ENCODE measurements at places on chromosomes 11 and 22.

GRCh38 chr11:65435411-65435931 lies 12.9 kb downstream of the NEAT1 start:
- peak; percentile 48 for DNase-seq

DNA sequence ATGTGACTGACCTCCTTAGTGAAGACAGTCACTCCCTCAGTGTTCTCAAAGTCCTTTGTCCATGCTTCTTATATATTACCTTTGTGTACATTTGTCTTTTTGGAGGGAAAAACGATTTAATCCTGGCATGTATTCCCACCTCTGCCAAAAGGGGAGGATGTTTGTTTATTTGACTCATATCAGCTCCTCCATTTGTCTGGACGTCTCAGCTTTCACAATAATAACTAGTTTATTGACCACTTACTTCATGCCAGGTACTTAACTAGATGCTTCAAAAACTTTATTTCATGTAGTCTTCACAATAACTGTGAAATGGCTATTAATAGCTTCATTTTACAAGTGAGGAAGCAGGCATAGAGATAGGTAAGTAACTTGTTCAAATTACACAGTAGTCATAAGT lies 5.3 kb downstream of the TBCEL start:
- no peak for DNase-seq

DNA sequence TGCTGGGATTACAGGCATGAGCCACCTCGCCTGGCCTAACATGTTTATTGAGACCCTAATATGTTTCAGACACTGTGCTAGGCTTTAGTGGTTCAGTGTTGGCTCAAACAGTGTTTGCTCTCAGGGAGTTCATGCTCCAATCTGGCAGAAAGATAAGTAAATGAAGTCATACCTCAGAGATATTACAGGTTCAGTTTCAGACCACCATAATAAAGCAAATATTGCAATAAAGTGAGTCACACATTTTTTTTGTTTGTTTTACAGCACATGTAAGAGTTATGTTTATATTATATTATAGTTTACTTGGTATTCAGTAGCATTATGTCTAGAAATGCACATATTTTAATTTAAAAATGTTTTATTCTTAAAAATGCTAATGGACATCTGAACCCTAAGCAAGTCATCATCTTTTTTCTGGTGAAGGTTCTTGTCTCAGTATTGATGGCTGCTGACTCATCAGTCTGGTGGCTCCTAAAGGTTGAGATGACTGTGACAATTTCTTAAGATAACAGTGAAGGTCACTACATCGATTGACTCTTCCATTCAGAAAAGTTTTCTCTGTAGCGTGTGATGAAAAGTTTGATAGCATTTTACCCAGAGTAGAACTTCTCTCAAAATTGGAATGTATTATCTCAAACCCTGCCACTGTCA lies 243.0 kb upstream of the ANO5 start:
- no peak for DNase-seq

DNA sequence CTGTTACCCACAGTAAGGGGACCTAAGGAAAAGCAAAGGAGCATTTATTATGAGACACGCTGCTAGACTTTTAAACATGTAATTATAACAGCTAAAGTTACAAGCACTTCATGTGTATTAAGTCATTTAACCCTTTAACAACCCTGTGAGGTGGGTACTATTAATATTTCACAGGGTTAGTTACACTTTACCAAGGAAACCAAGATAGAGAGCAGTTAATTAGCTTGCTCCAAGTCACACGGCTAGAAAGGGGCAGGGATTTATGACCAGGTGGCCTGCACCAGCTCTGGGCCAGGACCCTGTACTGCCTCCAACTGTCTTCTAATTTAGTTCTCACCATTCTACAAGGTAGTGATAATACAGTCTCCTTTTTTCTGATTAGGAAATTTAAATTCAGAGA lies 74.9 kb downstream of the RPL27A start:
- no peak for DNase-seq

Data from EH (cell line).